ENCODE measurements at places on chromosomes 1 and 21.

DNA sequence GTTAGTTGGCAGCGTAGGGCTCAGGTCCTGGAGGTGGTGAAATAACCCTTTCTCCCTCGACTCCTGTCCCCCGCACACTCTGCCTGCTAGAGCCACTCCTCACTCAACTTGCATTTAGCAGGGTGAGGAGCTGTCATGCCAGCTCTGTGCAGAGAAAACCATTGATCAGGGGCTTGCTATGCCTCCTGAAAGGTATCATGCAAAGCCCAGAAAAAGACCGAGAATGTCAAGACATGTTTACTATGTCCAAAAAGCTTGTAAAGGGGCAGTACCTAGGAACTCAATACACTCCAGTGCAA, 18.0 kb downstream of the ALDH4A1 start:
- no peak for DNase-seq

DNA sequence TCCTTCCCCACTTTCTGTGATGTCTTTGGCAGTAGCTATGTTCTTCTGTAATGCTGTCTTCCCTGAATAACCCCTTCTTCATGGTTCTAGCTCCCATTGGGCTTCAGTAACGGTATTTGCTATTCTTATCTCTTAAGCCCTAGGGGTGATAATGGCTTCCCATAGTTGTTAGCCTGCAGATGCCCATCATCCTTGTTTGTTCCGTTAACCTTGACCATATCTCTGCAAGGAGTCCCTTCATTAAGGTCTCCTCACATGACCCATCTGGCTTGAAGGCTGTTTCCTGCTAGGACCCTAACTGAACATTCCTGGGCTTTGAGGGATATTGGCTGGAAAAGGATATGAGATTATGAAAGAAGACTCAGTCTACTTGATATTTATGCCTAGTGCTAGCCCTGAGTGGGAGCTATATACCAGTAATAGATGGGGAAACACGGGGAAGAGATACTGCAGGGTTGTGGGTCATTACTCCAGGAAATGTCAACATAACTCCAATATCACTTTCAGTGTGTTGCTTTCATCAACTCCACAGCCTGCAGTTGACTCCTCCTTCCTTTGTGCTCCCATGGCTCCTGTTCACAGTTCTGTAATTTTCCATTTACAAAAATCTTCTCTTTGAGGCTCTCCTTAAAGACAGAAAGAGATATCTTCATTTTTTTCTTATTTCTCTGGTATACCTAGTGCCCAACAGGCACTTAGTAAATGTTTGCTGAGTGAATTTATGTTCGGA, 2.5 kb downstream of the MR1 start:
- DNase-seq, result no peak

- no peak for DNase-seq
Measured at GRCh38 chr1:161128591-161129420, 3.7 kb downstream of the DEDD start.

- DNase-seq, result no peak
Measured at GRCh38 chr1:202292773-202293172, 49.0 kb downstream of the UBE2T start.

DNA sequence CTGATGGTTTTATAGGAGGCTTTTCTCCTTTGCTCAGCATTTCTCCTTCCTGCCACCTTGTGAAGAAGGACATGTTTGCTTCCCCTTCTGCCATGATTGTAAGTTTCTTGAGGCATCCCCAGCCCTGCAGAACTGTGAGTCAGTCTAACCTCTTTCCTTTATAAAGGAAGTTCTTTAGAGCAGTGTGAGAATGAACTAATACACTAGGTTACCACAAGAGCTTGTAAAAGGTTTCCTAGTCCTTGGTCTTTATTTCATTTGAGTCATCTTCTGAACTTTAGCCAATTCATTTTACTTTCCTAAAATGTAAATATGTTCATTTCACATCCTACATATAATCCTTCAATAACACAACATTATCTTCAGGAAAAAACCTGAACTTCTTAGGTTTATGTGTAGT, 365.3 kb downstream of the HHIPL2 start:
- DNase-seq, result no peak

GRCh38 chr1:213335084-213335483, 284.0 kb downstream of the RPS6KC1 start:
- no peak for DNase-seq

GRCh38 chr1:90919190-90919719, 102.6 kb downstream of the ZNF644 start:
- no peak for DNase-seq

DNA sequence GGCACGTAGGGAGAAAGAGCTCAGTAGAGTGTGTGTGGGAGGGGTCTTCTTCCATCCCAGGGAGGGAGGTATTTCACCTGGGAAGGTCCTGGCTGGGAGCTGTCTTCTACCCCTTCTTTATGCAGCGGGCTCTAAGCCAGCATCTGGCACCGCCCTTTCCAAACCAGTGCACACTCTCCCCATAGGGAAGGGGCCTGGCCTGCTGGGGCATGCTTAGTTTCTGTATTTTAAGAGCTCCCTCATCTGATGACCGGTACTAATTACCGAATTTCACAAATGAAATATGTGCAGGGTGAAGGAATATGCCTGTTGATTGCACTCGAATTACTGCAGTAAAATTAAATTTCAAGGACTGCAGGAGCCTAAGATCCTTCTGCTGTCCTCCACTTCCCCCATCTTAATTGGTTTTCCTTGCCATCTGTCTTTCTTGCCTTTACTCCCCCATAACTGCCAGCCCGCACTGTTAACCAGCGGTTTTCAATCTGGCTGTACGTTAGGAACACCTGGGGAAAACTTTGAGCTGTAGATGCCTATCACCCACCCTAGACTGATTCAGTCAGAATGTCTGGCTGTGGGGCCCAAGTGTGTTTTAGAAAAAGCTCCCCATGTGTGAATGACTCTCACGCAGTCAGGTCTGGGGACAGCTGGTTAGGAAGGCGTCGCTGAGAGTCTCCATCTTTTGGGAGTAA, 20.1 kb downstream of the GALNT2 start:
- no peak for DNase-seq

- DNase-seq, result no peak
Measured at GRCh38 chr1:63103682-63104081, 218.7 kb upstream of the FOXD3 start.

DNA sequence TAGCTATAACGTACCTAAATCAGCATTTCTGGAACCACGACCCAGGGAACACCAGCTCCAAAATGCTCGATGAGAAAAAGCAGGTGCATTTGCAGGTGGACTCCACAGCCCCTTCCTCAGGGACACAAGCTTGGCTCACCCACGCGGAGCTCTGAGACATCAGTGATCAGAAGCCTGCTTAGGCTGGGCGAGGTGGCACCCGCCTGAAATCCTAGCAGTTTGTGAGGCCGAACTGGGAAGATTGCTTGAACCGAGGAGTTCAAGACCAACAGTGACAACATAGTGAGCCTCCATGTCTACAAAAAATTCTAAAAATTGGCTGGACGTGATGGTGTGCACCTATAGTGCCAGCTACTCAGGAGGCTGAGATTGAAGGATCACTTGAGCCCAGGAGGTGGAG, 2.5 kb upstream of the TSPEAR start:
- no peak for DNase-seq

All from fibroblast of pulmonary artery (primary cell).